Pons (tissue), 1 donor: ENCODE measurements at places on chromosomes 4 and X.

GRCh38 chr4:119897260-119897659 is 169.4 kb downstream of the MAD2L1 start:
- DNase-seq: no peak

DNA sequence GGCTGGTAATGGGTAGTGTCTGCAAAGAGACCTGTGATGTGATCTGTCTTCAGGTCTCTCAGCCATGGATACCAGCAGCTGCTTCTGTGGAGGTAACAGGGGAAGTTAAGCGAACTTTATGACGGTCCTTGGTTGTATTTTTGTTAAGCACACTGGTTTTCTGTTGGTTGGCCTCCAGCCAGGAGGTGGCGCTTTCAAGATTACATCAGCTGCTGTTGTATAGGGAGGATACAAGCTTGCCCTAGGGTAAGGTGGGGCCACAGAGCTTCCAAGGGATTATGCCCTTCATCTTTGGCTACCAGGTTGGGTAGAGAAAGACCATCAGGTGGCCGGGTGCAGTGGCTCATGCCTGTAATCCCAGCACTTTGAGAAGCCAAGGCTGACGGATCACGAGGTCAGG is 834.2 kb upstream of the GALNTL6 start:
- no peak for DNase-seq

DNA sequence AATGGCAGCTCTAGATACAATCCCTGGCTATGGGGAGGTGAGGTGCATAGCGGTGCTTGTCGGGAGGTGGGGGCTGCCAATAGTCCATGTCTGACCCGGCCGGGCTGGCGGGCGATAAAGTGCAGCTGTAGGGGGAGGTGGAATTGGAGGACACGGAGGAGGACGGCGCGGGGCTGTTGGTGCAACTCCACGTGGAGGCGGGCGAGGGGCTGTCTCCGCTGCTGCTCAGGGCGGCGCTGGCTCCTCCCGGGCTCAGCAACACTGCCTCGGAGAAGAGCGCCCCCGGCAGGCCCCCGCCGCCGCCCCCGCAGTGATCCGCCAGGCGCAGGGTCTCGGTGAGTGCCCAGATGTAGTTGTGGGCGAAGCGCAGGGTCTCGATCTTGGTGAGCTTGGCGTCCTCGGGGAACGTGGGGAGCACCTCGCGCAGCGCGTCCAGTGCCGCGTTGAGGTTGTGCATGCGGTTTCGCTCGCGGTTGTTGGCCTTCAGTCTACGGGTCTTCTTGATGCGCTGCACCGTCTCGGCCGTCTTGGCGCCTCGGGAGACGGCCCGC is 1.3 kb downstream of the NEUROG2 start:
- no peak for DNase-seq

- DNase-seq: peak; percentile 24
Observed at GRCh38 chrX:5876984-5877596, 351.6 kb downstream of the NLGN4X start.

DNA sequence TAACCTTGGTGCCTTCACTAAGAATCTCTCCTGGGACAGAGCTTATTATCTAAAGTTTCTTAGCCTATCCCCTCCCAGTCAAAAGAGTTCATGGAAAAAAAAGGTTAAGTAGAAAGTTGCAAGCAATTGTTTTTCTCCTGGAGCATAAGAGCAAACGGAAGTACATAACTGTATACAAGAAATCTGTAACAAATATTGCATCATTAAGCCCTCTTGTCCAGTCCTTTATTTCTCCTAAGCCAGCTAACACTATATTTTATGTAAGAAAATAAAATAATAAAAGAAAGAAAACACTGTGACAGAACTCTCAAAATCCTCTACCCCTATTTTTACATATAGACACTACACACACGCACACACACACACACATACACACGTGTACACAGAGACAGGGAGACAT is 255.3 kb downstream of the NAF1 start:
- DNase-seq: no peak

DNA sequence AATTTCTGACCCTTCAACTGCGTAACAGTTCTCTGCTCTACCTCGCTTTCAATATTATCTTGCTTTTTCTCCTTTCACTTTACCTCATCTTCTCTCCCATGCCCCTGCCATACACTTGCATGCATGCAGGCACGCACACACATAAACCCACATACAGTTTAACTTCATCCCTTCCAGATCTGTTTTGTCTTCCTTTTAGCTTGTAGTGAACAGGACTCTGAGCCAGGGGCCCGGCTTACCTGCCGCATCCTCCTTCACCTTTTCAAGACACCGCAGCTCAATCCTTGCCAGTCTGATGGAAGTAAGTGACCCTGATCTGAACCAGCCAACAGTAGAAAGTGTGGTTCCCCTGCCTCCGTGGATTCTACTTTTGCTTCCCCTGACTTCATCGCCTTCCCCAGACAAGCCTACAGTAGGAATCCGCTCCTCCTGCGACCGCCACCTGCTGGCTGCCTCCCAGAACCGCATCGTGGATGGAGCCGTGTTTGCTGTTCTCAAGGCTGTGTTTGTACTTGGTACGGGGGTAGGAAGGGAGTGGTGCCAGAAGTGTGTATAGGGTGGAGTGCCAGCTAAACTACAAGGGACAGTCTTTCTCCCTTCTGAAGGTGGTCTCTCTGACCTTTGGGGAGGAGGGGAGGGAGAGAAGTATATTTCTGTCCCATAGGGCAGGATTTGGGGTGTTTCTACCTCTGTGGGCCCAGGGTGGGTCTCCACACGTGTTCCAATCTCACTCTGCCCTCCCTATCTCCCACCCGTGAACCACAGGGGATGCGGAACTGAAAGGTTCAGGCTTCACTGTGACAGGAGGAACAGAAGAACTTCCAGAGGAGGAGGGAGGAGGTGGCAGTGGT is 10.7 kb downstream of the MED12 start:
- peak; percentile 55 for DNase-seq

DNA sequence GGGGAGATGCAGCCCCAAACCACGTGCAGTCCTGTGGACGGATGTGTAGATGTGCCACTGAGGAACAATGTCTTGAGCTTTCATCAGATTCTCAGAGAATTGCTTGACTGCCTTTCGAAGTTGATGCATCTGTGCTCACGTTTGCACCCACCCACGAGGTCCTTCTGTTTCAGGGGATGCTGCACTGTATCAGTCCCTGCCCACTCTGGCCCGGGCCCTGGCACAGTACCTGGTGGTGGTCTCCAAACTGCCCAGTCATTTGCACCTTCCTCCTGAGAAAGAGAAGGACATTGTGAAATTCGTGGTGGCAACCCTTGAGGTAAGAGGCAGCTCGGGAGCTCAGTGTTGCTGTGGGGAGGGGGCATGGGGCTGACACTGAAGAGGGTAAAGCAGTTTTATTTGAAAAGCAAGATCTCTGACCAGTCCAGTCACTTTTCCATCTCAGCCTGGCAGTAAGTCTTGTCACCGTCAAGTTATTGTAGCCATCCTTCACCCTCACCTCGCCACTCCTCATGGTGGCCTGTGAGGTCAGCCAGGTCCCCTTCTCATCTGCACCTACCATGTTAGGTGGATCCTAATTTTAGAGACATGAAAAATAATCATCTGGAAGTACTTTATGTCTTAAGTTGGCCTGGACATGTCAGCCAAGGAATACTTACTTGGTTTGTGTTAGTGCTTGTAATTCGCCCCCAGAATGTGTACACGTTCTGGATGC is 36.4 kb upstream of the MSANTD1 start:
- DNase-seq: no peak

GRCh38 chr4:108416831-108417230 is 203.5 kb upstream of the RPL34 start:
- DNase-seq: no peak

DNA sequence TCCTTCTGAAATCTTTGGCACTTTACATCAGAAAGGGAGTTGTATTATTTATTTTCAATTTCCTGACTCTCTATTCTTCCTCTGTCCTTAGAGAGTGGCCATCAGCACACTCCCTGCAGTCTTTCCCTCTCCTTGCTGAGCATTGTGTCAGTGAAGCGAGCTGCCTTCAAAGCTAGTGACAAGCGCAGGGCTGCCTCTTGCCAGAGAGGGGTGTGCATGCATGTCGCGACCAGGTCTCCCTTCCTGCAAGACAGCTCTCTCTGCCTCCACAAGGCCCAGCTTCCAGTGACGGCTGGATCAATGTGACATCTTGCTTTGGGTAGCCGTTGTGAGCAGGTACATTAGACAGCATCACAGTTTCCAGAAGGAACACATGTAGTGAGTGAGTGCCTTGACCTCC is 810.9 kb upstream of the TENM3 start:
- no peak for DNase-seq

DNA sequence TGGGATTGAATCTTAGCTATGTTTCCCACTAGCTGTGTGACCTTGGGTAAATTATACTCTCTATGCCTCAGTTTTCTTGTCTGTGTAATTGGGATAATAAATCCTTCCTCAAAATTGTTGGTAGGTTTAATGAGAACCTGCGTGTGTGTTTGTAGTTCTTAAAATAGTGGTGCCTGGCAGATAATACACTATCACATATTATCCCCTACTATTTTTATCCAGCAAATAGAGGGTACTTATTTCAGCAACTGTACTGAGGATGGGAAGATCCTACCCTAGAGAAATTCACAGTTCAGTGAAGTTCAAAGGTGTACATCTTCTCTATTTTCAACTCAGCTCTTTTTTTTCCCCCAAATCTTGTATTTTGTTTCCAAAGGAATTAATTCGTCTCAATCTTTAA is 17.2 kb downstream of the ABHD18 start:
- DNase-seq: no peak

GRCh38 chr4:168720396-168720900 is 223.6 kb downstream of the PALLD start:
- no peak for DNase-seq

GRCh38 chr4:180333162-180333561 is 1910.0 kb upstream of the TENM3 start:
- no peak for DNase-seq

GRCh38 chr4:19880206-19880605 is 371.5 kb upstream of the SLIT2 start:
- no peak for DNase-seq

DNA sequence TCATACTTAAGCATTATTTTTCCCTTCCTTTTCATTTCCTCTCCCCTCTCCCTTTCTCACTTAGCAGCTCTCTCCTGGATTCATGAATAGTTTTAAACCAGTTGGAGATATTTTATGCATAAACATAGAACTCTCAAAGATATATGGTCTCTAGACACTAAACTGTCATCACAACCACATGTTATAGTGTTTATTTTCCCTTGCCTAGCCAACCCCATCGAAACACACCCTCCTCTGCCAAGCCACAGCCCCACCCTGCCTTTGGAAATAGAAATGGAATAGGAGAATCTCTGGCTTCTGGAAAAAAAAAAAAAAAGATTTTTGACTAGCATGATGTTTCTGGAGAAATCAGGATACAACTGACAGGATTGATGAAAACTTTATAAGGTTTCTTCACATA is 64.8 kb upstream of the RBPJ start:
- no peak for DNase-seq

- no peak for DNase-seq
Observed at GRCh38 chr4:67809502-67809901, 55.3 kb upstream of the GNRHR start.

GRCh38 chr4:1026115-1026514 is 14.7 kb downstream of the FGFRL1 start:
- no peak for DNase-seq

GRCh38 chr4:98746936-98747335 is 88.5 kb upstream of the TSPAN5 start:
- DNase-seq: no peak

DNA sequence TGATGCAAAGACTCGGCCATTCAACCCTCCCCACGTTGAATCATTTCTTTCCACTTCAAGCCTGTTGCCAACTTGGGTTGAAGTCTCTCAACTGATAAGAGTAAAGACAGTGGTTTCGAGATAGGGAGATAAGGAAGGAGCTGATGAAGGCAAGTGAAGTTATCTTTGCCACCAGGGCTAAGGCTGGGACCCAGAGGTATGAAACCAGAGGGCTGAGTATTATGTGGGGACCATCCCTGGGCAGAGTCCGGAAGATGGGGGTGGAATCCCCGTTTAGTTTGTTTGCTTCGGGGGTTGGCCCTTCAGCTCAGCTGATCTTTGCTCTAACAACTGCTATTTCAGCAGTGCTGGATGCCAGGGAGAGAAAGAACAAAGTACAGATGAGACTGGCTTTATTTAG is 2.3 kb upstream of the XPNPEP2 start:
- no peak for DNase-seq

GRCh38 chr4:147739239-147739823 is 7.4 kb downstream of the ARHGAP10 start:
- no peak for DNase-seq

GRCh38 chr4:4269856-4270255 is 20.1 kb downstream of the LYAR start:
- DNase-seq: no peak

- DNase-seq: peak; percentile 86
Observed at GRCh38 chr4:28007693-28008092, 1147.1 kb downstream of the STIM2 start.

DNA sequence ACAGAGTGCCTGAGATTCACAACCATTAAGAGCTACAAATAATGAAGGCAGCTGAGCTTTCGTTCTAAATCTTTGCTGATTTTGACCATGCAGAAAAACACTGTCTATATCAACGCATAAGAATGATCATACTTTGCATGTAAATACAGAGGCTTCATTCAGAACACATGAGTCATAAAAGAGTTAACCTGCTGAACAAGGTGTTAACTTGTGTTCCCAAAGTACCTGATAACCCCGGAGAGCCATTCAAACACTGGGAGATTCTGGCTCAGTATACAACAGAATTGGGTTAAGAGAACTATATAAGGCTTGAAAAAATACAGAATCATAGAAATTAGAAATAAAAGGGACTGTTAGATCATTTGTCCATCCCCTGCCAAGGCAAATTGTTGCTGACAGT is 964.3 kb upstream of the TENM3 start:
- no peak for DNase-seq

- no peak for DNase-seq
Observed at GRCh38 chrX:138008281-138008680, 442.4 kb downstream of the ZIC3 start.

DNA sequence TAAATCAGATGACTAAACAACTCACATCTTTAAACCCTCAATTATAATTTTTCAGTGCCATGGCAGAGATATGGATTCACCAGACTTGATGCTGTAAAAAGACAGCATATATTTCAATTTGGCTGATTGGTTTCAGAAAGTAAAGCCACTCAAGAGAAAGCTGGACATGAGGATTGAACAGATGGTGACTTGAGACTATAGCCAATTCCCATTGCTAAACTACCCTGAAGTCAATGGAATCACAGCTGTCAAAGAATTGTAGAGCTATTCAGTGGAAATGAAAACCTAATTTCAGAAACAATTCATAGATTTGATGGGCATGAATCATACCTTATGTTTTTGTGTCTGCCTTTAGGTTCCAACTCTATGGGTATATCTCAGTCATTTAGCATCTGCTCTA is 510.6 kb upstream of the BOD1L1 start:
- no peak for DNase-seq

GRCh38 chr4:33395731-33396485 is 2675.7 kb downstream of the PCDH7 start:
- no peak for DNase-seq

- DNase-seq: no peak
Observed at GRCh38 chr4:22906045-22906444, 213.3 kb downstream of the GBA3 start.

DNA sequence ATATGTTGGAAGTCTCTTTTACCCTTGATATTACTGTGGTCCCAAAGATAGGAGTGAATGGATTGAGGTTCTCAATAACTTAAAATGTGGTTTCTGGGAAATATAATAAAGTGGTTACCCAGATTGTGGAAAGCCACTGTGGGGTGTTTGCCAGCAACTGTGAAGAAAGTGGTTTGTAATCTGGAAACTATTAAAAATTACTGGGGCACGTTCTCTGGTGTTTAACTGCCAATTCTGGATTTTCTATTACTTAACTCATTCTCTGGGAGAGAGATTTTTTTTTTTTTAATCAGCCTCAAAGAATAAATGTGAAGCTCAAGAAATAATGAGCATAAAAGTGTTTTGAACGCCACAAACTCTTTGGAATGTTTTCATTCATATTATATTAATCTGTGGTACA is 4.9 kb upstream of the CXCL6 start:
- no peak for DNase-seq
